ENCODE measurements at places on chromosomes 13 and 19. TPM values are rescaled to one million over a fixed set of nuclear protein-coding genes. Genes with fewer than 3 reads are reported as not detected.

GRCh38 chr13:106587787-106588186, 19.9 kb upstream of the ARGLU1 start:
- peak; percentile 85 for ATAC-seq

DNA sequence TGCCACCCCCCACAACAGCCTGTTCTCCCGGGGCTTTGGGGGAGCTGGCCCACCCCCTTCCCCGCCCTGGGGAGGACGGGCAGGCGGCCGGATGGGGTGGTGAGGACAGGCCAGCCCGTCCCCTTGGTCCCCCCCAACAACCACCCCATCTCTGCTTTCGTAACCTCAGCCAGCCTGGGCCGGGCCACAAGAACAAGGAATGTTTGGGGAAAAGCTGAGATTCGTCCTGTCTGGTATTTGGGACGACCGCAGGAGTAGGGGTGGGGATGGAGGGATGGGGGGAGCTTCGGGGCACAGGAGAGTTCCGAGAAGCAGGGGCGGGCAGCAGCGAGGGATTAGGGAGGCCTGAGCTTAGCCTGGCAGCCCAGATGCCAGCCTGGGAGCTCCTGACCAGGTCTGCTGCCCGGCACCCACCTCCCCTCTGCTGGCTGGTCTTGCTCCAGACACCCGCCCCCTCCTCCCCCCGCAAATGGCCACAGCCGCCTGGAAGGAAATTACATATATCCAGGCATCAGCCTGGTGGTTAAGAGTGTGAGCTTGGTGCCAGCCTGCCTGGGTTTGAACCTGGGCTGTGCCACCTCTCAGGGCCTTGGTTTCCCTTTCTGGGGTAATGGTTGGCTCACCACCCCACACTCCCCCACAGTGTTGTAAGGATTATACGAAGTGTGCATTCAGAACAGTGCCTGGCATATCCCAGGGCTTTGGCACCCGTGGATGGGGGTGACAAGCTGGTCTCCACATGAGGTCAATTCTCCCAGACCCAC, at the start of gene PODNL1:
PODNL1 (minus strand) TSS at position 117 of the 764 bp plus-strand sequence. CDS start 236 bp downstream, outside the sequence.
- ATAC-seq: peak; percentile 21

DNA sequence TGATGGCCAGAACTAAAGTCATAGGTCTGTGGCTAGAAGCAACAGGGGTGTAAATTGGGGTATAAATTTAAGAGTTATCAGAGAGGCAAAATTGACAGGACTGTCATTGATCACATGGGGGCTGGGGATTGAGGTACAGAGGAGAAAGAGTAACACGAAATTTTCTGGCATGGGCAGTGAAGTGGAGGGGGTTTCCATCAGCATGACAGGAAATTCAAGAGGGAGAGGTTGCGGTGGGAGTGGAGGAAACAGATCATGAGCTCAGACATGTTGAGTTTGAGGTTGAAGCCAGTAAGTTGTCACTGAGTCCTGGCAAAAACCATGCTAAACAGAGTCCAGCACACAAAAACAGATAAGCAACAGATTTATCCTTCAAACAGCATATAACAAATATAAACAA, 192.1 kb upstream of the TSC22D1 start:
- no peak for ATAC-seq

- ATAC-seq: no peak
These were observed 5.4 kb upstream of the RBM42 start for GRCh38 chr19:35623327-35624010.

- no peak for ATAC-seq
These were observed 1524.0 kb downstream of the SLITRK1 start for GRCh38 chr13:82358284-82358683.

GRCh38 chr19:2962018-2962670, 15.2 kb upstream of the TLE6 start:
- peak; percentile 86 for ATAC-seq

- ATAC-seq: no peak
These were observed 187.8 kb downstream of the LHFPL6 start for GRCh38 chr13:39415008-39415802.

DNA sequence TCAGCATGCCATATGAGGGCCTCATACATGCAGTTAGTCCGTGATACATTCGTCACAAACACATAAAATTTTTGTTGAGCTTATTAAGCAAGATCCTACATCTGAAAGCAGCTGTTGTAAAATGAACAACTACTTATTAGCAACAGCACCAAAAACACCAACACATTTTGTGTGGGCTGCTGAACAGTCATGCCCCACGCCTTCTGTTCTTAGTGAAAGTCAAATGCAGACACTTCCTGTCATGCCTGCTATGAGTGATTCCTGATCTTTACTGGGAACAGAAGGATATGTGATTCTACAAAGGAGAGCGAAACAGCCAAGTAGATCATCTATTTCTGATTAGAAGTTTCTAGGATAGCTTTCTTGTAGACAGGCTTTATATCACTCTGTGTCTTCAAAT, 4.2 kb upstream of the B3GLCT start:
- no peak for ATAC-seq

- peak; percentile 95 for ATAC-seq
These were observed at the start of gene POP4 for GRCh38 chr19:29605653-29606419. Gene POP4, plus strand, starts transcription at chr19:29606283. Its CDS starts 36 bp downstream, at chr19:29606319.

DNA sequence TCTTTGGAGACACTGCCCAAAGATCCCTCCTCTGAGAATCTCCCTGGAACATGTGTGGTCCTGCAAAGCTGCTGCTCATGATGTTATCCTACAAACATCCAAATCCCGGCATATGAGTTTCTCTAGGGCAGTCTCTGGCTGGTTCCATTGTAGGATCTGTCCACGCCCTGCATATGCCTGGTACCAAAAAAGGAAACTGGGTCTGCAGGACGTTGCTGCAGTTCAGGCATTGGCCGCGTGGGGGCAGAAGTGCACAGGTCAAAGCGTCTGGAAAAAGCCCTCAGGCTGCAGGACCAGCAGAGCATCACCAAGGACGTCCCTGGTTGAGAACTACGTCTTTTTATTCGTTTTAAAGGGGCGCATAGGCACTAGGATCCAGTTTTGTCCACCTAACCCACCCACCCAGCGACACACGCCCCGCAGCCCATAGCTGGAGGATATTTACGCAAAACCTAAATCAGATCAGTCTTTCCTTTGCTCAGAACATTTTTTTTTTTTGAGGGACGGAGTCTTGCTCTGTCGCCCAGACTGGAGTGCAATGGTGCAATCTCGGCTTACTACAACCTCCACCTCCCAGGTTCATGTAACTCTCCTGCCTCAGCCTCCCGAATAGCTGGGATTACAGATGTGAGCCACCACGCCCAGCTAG, 12.9 kb upstream of the ZNF564 start:
- ATAC-seq: peak; percentile 94

DNA sequence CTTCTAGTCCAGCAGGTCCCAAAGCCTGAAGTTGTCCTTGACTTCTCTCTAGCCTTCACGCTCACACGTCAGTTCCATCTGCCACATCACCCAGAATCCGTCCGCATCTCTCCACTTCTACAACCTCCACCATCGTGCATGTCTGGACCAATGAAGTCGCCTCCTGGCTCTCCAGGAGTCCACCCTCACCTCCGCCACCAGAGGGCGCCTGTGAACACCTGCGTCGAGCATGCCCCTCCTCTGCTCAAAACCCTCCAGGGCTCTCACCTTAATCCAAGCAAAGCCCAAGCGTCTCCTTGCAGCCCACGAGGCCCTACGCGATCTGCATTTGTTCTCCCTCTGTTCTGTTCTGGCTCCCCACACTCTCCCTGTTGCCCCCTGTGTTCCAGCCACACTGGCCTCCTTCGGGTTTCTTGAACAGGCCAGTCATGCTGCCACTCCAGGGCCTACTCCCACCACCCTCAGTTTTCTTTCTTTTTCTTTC, 3.7 kb downstream of the USHBP1 start:
- peak; percentile 92 for ATAC-seq

DNA sequence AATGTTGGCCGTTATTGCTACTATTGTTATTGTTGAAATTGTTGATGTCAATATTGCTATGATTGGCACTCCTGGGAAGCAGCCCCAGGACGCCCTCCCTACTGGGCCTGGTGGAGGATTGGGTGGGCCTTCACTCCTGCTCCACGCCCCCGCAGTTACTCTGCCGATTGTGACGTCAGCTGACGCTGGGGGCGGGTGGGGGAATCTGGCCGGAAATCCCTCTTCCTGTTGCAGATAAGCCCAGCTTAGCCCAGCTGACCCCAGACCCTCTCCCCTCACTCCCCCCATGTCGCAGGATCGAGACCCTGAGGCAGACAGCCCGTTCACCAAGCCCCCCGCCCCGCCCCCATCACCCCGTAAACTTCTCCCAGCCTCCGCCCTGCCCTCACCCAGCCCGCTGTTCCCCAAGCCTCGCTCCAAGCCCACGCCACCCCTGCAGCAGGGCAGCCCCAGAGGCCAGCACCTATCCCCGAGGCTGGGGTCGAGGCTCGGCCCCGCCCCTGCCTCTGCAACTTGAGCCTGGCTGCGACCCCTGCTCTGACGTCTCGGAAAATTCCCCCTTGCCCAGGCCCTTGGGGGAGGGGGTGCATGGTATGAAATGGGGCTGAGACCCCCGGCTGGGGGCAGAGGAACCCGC, at the start of gene ETV2:
ETV2 (plus strand) TSS at position 231 of the 637 bp plus-strand sequence. CDS start 716 bp downstream, outside the sequence.
- no peak for ATAC-seq

- ATAC-seq: no peak
These were observed 20.9 kb upstream of the CEBPA start for GRCh38 chr19:33323093-33323820.

DNA sequence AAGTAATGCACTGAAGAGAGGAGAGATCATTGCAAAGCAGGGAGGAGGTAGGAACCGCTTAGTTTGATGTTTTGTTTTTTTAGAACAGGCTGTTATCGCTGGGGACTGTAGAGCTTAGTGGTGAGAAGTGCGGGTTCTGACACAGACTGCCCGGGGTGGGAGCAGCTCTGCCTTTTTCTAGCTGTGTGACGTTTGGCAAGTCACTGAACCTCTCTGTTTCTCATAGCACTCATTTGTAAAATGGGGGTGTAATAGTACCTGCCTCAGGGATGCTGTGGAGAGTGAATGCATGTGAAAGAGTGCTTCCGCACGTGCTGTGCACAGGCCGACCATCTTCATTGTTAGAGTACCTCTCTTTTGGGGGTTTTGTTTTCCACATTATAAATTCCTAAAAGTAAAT, 19.3 kb downstream of the PRAM1 start:
- ATAC-seq: no peak

DNA sequence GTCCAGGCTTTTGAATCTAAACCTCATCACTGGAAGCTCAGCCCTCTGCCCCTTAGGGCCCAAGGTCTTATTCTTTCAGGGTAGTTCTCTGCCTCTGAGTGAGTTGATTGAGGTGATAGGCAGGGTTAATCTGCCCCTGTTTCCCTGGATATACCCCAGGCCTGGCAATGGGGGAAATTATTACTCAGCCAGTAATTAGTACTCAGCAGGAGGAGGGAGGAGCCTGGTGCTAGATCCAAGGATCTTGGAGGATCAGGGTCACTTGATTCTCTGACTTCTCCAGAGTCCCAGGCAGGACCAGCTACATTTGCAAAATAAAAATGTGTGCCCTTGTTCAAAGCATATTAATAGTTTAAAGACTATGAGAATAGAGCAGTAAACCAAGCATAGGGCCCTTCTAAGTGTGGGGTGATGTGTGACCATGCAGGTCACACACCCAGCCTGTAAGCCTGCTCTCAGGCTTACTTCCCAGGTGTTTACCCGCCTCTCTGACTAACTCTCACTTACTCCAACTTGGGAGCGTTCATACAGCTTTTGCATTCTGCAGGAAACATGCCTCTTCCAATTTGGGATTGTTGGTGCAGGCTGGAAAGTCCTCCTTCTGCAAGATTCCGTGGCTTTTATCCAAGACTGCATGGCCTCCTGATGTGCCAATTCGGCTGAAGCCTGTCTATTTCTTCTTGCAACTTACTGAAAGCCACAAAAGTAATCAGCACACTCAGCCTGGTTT, 7.9 kb upstream of the STK24 start:
- peak; percentile 71 for ATAC-seq

DNA sequence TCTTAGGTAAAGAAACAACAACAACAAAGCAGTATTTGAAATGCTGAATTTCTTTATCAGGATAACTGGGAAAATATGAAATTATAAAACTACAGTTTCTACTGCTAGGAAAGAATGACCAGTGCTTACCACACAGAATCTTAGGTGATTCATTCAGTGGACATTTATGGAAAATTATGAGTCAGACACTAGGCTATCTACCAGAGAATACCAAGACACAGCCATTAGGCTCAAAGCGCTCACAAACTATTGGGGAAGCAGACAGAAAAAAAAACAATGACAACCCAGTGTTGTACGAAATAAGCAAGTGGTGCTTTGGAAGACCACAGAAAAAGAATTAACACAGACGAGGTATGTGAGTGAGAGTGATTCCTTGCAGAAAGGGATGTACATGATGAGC, 1019.5 kb downstream of the PCDH9 start:
- ATAC-seq: no peak

GRCh38 chr19:1052349-1052975, 12.6 kb downstream of the ABCA7 start:
- ATAC-seq: no peak

- ATAC-seq: no peak
These were observed 21.2 kb upstream of the ZNF536 start for GRCh38 chr19:30350692-30351663.

- ATAC-seq: no peak
These were observed 33.3 kb upstream of the GAS6 start for GRCh38 chr13:113897161-113897560.

DNA sequence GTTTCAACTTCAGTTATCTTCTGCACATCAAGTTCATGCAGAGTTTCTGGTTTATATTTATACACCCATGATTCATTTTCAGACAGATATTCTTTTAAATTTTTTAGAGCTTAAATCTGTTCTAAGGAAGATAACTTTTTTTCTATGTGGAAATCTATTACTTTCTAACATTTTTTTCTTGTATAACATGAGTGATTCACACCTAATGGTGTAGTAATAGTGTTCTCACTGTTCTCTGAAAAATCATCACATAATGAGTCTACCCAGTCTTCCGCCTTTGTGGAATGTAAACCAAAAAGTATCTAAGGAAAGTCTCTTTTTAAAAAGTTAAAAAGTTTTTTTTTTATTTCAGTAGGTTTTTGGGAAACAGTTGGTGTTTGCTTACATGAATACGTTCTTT, 70.8 kb downstream of the FNDC3A start:
- no peak for ATAC-seq

- ATAC-seq: peak; percentile 26
These were observed 750 bp upstream of the GPR108 start for GRCh38 chr19:6737873-6738786.

DNA sequence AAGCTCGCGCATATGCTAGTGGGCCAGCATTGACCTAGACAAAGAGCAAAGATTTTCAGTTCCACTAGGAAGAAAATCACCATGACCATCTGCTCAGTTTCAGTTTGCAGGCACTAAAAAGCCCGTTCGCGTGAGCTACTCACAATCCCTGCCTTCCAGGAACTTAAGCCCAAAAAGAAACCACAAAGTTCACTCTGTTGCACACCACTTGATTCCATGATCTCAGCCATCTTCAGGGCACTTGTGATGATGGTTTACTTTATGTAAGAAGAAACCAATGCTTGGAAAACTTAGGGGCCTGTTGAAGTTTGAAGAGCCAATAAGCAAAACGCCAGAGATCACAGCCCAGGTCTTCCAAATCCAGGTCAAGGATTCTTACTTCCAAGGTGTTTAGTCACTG, 45.0 kb upstream of the SLC15A1 start:
- no peak for ATAC-seq

CCDC8 gene
- total RNA-seq: 0.80 TPM

CABP5 gene
- not detected for total RNA-seq

NALCN gene
- total RNA-seq: not detected

MEDAG gene
- 2.7 TPM for total RNA-seq

INTS6 gene
- 26.5 TPM for total RNA-seq

APOC4 gene
- total RNA-seq: not detected

RXFP2 gene
- total RNA-seq: not detected

GNG8 gene
- total RNA-seq: not detected

CEACAM8 gene
- not detected for total RNA-seq

ARRDC5 gene
- total RNA-seq: not detected

Measured in esophagus mucosa (tissue), 1 donor.